ENCODE measurements at places on chromosomes 3 and 15. TPM values are rescaled to one million over a fixed set of nuclear protein-coding genes. Genes with fewer than 3 reads are reported as not detected.

DNA sequence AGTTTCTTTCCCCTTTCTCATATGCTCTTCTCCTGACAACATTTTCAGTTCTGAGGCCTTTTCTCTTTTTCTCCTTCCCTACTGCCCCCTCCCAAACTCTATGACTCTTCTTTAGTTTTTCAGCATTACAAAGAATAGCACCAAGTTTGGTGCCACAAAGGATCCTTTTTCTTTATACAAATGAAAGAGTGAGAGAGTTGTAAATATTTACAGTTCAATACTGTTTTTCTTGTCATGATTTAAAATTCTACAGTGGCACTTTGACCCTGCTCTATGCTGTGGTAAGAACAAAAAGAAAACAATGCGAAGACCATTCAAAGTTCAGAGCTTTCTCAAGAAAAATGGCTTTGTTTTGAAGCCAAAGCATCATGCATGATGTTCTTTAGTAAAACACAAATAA is 667.9 kb upstream of the SGO1 start:
- DNase-seq = no peak

GRCh38 chr3:24020036-24020691 is 75.1 kb downstream of the NR1D2 start:
- no peak for DNase-seq

DNA sequence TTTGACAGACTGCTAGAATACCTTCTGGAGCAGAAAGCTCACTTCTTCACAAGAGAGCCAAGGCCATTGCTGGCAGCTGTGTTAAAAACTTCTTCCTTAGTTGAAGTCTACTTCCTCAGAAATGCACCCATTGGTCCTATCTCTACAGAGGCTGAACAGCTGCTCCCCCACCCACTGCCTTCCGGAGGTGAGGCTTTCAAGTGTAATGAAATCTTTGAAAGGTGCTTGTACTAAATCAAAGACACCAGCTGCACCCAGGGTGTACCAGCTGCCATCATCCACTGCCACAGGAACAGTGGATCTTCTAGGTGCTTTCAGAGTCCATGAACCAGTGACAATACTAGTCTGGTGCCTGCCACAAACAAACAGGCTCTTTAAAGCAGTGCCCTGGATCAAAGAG is 26.4 kb upstream of the HERC1 start:
- no peak for DNase-seq

- no peak for DNase-seq
Measured at GRCh38 chr15:27826902-27827714, 272.0 kb downstream of the OCA2 start.

GRCh38 chr3:194300936-194301335 is 50.2 kb downstream of the CPN2 start:
- DNase-seq = no peak

GRCh38 chr3:106850437-106850836 is 526.8 kb upstream of the CCDC54 start:
- DNase-seq = no peak

- no peak for DNase-seq
Measured at GRCh38 chr3:57805674-57806073, 49.6 kb downstream of the SLMAP start.

DNA sequence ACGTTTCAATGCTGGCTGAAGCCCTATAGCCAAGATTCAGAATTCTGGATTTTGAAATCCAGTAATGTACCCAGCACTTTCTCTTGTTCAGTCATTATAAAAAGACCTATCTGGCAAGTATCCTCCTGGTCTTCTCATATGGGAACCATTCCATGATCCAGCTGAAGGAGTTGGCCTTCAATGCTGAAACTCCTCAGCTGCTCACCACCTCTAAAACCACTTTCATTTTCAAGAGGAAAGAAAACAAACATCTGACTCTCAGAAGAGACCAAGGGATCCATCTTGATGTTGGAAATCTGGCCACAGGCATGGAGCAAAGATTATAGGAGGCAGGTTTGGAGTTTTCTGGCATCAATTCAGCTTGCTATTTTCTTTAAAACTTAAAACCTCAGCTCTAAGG is 235.4 kb downstream of the FMN1 start:
- no peak for DNase-seq

- DNase-seq = no peak
Measured at GRCh38 chr3:7788881-7789280, 712.7 kb upstream of the LMCD1 start.

GRCh38 chr3:50374363-50375257 is 15.3 kb upstream of the TMEM115 start:
- DNase-seq = no peak

GRCh38 chr3:109115451-109115850 is 2.5 kb downstream of the MORC1 start:
- no peak for DNase-seq

DNA sequence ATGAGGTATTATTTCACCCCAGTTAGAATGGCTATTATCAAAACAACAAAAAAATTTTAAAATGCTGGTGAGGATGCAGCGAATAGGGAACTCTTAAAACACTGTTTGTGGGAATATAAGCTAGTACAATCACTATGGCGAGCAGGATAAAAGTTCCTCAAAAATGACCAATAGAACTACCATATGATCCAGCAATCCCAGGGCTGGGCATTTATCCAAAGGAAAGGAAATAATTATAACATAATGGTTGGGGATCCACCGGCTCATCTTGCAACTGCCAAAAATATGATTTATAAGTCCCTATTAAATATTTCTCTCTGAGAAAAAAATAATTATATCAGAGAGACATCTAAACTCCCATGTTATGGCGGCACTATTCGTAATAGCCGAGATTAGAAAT is 127.6 kb upstream of the MME start:
- DNase-seq = no peak

DNA sequence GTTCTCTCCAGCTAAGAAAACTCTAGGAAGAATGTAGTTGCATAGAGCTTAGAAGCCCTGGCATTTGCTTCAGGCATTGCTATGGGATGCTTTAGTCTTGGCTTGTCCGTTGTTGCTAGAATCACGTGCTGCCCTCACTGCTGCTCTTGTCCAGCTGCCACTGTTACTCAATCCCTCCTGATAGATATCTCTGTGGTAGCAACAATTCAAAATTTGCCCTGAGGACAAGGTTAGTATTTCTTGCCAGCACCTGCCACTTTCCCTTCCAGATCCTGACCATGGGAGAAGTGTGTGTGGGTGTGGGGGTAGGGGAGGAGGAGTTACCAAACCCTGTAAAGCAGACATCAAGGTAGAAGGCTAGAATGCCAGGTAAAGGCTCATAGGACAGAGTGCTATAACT is 113.8 kb downstream of the PPM1L start:
- DNase-seq = no peak

DNA sequence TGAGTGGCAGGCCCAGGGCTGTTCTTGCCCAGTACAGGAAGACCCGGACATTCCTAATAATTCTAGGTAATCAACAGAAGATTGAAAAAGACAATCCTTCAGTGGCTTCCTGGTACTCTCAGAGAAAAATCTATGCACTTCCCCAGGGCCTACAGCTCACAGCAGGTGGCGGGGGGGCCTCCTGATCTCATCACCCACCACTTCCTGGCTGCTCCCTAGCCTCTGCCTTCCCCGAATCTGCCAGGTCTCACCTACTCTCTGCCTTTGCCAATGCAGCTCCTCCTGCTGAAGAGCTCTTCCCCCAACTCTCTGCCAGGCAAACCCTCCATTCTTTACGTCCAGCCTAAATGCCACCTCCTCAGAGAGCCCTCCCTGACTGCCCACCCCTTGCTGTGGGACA is 37.5 kb downstream of the EHD4 start:
- DNase-seq = no peak

- no peak for DNase-seq
Measured at GRCh38 chr15:94476686-94477085, 245.3 kb downstream of the MCTP2 start.

- no peak for DNase-seq
Measured at GRCh38 chr3:13243586-13243985, 170.4 kb upstream of the IQSEC1 start.

DNA sequence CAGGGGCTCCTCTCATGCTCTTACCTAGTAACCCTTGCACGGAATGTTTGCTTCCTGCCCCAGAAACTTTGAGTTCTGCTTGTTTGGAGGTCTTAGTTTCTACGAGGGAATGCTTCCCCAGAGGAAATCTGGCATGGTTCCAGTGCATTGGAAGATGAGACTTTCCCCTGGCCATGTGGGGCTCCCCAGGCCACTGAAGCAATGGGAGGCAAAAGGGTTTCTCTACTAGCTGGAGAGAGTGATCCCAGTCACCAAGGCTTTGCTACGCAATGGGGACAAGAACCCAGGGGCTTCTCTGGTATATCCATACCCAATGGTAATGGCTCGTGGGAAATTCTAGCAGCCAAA is 44.2 kb upstream of the RPL32 start:
- no peak for DNase-seq

- no peak for DNase-seq
Measured at GRCh38 chr3:62703451-62704167, 171.6 kb downstream of the CADPS start.

GRCh38 chr3:146640361-146640760 is 35.2 kb upstream of the PLSCR5 start:
- DNase-seq = no peak

DNA sequence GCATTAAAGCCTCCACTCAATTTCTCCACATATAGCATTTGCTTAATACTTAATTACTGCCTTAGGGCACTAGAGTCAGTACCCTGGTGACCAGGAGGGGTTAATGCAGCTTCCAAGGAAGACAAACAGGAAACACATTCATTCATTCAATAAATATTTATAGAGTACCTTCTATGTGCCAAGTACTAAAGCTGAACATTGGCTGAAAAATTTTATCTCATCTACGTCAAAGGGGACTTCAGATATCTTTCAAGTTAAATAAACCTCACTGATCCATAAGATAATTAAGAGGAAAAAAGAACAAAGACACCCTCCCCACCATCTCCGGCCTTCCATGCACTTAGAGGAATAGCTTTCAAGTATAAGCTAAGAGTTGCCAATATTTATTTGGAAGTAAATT is 156.9 kb upstream of the PRICKLE2 start:
- DNase-seq = no peak

- DNase-seq = no peak
Measured at GRCh38 chr3:152771120-152771519, 63.8 kb upstream of the P2RY1 start.

DNA sequence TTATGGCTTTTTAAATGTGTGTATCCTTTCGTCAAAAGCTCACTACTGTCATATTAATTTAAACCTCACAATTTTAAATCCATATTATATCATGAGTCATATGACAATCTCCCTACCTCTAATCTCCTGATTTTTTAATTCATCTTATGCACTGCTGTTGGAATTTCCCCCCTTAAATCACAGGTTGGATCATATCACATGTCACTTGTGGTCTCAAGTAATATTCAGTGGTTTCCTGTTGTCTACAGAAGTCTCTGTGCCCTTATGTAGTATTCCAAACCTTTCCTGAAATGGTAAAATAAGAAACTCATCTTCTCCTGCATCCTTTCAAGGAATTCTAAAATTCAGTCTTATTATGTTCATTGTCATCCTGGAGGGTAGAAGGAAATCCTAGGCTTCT is 116.0 kb upstream of the CBLB start:
- no peak for DNase-seq

DNA sequence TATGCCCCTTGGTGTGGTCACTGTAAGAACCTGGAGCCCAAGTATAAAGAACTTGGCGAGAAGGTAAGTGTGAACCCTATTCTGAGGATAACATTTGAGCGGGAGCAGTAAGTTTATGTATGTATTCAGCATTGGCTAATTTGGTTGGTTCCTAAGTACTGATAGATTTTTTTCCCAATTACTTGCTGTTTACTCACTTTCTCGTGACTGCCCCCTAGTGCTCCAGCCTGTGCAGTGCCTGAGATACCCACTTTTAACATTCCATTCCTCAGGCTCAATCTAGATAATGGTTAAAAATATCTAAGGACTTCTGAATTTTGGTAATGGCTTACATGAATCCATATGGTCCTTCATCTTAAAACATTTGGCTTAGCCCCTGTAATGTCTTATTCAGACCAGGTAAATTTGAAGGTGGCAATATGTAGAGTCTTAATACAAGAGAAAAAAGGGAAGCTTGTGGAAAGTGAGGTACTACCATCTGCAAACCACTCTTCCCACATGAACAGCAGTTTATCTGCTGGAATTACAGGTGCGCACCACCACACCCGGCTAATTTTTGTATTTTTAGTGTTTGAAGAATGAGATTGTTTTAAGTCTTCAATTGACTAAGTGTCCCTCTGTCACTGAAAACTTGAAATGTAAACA is 7.1 kb downstream of the ELL3 start:
- no peak for DNase-seq

DNA sequence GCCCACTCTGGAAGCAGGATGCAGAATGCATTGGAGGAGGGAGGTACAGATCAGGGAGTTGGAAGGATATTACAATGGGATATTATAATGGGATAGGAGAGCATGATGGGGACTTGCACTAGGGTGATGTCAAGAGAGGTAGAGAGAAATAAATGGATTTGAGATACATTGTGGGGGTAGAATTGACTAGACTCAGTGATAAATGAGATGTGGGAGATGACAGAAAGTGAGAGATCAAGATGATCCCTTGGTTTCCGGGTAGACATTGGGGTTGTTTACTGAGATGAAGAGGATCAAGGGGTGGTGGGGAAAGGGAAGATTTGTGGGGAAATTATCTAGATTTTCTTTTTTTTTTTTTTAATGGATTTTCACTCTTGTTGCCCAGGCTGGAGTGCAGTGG is 42.7 kb downstream of the BFSP2 start:
- DNase-seq = no peak

- no peak for DNase-seq
Measured at GRCh38 chr3:65855370-65856100, 183.2 kb downstream of the MAGI1 start.

DNA sequence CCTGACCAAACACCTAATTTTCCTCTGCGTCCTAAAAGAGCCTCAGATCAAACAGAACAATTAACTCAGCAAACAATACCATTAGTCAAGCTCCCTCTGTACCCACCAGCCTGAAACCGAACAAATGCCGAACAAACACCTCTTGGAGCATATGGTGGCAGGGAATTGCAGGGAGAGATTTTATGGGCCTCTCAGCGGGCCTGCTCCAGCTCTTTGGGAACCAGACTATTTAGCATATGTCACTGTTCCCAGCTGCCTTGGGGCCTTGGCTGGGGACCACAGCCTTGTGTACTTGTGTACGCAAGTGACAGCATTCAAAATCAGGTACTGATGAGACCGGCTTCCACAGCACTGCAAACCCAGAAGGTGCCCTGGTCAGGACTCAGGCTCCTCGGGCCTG is 388.8 kb upstream of the PPP2R3A start:
- no peak for DNase-seq

GRCh38 chr3:179098388-179099077 is 26.9 kb upstream of the ZMAT3 start:
- no peak for DNase-seq

The CRABP1 gene
- polyA plus RNA-seq = 58.9 TPM

The INSYN1 gene
- 17.1 TPM for polyA plus RNA-seq

The ARPP21 gene
- 1.3 TPM for polyA plus RNA-seq

The PRSS50 gene
- 3.3 TPM for polyA plus RNA-seq

The TGM4 gene
- 0.07 TPM for polyA plus RNA-seq

The GPR27 gene
- 9.9 TPM for polyA plus RNA-seq

The SMARCC1 gene
- 71.7 TPM for polyA plus RNA-seq

The TMEM266 gene
- 14.0 TPM for polyA plus RNA-seq

The TMEM158 gene
- polyA plus RNA-seq = 10.7 TPM

The SCAMP5 gene
- 22.2 TPM for polyA plus RNA-seq

All from left renal pelvis (tissue), 4 donors.